ENCODE measurements at places on chromosomes 5 and 9.

DNA sequence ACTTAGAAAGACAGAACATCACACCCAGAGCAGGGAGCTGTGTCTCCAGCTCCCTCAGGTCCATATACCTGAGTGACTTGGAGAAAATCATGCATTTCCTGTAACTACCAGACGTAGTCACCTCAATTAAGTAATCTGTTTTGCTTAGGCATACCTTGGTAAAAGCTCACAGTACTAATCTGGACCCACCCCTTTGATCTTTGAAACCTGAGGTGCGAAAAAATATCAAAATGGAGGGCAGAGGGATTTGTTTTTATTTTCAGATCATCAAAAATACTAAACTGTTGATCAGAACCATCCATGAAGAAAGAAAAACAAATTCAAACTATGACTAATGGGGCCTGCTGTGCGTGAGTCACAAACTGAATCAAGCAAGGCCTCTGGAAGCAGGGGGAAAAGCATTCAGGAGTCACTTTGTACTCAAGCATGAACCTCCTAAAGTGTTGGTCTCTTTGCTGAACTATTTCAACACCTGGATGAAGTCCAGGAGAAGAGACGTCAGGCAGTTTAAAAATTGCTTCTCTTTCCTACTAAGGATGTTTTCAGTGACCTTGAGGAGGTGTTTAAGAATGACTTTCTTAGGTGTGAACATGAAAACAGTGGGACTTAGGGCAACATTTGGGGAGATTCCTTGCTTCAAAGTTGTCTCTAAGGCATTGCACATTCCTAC, 76.3 kb downstream of the MUSK start:
- peak; percentile 96 for DNase-seq

GRCh38 chr5:107395632-107396350, 274.9 kb downstream of the EFNA5 start:
- no peak for DNase-seq

DNA sequence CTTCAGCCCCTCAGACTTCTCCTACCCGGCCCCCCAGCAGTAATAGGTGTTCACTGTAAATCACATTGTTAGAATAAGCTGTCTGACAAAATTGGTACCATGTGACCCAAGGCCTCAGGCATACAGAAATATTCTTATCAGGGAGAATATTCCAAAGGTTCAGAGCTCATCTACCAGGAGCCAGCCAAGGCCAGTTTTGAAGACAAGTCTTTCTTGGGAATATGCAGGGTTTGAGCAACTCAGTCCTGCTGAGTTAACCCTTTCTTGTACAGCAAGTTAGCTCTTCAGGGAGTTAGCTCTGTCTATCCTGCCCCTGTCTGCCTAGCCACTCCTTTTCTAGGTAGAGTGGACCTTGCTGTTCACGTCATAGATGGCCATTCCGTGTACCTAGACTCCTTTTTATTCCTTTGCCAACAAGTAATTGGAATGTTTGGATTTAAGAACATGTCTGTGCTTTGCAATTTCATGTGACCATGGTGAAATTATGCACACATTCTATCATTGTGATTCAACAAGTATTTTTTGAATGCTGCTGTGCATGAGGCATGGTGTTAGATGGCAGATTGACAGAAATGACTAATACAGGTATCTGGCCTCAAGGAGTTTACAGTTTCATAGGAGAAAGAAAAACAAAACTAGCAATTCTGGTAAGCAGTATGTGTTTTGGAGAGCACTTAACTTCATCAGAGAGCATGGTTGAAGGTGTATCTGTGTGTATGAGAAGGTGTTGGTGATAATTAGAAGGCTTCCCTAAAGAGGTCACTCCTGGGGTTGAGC, 22.6 kb downstream of the TGFBR1 start:
- DNase-seq = peak; percentile 100

DNA sequence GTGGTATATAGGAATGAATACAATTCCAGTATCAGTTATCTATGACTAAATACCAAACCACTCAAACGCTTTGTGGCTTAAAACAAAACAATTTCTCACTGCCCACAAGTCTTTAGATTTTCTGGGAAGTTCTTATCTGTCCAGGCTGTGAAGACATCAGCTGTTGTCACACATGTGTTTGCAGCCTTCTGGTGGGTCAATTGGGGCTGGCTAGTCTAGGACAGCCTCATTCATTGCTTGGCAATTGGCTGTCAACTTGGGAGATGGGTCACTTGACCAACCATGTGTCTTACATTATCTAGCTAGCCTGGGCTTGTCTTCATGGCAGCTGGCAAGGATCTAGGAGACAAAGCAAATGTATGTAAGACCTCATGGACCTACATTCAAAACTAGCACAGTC, 53.8 kb upstream of the PAPPA start:
- DNase-seq = peak; percentile 43

- no peak for DNase-seq
Measured at GRCh38 chr5:165559645-165560044, 2054.2 kb downstream of the MAT2B start.

GRCh38 chr5:160152901-160153300, 33.7 kb upstream of the PWWP2A start:
- DNase-seq = no peak

DNA sequence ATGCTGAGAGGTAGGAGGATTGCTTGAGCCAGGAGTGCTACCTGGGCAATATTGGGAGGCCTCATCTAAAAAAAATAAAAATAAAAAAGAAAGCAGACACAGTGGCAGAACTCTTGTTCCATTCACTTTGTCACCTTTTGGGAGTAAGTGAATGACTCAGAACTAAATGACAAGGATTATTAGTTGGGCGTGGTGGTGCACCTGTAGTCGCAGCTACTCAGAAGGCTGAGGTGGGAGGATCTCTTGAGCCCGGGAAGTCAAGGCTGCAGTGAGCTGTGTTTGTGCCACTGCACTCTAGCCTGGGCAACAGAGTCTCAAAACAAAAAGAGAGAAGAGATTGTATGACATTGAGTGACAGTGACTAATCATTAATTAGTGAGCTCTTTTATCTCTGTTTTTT, 34.1 kb downstream of the MCCC2 start:
- DNase-seq = no peak

DNA sequence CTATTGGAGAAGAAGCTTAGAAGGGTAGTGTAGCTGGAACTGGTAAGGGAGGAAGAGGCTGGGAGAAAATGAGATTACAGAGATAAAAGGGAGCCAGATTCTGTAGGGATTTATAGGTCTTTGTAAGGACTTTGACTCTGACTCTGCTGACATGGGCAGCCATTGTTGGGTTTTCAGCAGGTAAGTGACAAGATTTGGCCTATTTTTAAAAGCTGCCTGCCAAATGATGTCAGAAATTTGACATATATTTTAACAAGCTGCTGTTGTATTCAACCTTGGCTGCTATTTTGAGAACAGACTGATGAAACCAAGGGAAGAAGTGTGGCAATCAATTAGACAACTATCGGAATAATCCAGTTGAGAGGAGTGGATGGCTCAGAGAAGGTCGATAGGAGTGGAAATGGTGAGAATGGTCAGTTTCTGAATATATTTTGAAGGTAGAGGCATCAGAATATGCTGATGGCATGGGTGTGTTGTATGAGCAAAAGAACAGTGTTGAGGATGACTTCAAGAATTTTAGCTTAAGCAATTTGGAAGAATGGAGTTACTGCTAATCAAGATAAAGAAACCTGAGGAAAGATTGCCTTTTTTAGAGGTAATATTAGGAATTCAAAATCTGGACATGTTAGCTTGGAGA, 56.8 kb downstream of the KCTD16 start:
- no peak for DNase-seq

DNA sequence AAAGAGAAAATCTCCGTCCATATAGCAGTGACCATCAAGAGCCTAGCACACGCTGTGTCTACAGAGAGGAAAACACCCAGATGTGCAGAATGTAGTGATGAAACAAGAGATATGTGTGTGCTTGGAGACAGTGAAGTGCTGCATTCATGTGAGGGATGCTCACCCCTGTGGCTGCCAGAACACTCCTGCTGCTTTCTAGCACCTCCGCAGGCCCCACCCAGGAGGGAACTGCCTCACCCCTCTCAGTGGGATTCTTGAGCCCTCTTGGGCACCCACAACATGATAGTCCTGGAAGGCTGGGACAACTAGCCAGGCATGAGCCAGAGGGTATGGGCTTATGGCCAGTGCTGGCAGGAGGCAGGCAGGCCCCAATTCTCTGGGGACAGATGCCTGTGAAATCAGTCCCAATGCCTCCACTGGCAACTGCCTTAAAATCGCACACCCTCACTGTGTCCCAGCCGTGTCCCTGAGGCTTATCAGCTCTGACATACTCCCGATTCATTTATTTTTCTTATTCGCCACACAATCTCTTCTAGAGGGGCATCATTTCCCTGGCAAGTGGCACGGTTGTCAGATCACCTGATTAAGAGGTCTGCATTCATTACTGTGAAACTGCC, 73.2 kb upstream of the FSTL4 start:
- no peak for DNase-seq

GRCh38 chr9:6418764-6419163, 5.8 kb downstream of the UHRF2 start:
- DNase-seq = no peak

GRCh38 chr5:132389585-132390286, 20.2 kb downstream of the SLC22A5 start:
- peak; percentile 100 for DNase-seq

- DNase-seq = no peak
Measured at GRCh38 chr9:113742878-113743277, 133.2 kb upstream of the ZNF618 start.

DNA sequence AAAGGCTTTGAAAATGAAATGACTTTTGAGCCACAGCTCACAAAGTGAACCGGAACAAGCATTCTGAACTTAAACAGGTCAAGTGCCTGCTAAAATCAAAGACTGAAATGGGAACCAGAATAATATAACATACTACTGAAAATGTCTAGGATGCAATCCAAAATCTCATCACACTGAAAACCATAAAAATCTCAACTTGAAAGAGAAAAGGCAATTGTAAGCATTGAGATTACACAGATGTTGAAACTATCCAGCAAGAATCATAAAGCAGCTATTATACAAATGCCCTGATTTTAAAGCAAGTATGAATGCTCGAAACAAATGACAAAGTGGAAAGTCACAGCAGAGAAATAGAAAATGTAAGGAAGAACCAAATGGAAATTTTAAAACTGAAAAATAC, 211.5 kb upstream of the GAS1 start:
- no peak for DNase-seq
